ENCODE measurements at places on chromosomes 13 and 19.

DNA sequence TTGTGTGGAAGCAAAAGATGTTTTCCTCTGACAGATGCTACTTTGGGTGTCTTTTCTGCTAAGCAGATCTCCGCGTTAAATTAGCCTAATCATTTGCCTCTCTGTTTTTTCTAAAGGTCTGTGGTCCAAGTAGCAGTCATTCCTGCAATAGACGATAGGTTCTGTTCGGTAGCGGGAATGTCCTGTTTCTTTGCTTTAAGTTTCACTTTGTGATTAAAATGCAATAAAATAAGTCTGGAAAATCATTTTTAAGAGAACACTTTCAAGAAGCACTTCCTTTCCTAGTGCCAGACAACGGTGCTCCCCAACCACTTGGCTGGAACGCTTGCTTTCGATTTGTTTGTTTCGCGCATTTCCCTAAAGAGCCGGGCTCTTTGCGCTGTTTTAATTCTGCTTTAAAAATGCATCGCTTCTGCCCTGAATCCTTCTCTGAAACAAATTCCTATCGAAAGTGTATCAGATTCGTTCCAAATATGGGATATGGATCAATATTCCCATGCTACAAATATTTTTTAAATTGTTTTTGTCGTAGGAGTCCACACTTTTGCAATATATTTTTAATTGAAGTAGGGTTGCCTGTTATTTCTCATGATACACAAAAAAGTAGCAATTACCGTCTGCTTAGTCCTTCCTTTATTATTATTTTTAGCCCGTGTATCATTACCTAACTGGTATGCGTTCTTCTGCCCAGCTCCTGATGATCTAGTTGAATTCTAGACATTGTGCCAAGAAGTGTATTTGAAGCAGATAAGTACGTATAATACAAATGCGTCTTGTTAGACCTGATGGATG is 14.2 kb downstream of the ZIC2 start:
- DNase-seq, result no peak

GRCh38 chr13:76745261-76746200 is 140.7 kb downstream of the KCTD12 start:
- no peak for DNase-seq

DNA sequence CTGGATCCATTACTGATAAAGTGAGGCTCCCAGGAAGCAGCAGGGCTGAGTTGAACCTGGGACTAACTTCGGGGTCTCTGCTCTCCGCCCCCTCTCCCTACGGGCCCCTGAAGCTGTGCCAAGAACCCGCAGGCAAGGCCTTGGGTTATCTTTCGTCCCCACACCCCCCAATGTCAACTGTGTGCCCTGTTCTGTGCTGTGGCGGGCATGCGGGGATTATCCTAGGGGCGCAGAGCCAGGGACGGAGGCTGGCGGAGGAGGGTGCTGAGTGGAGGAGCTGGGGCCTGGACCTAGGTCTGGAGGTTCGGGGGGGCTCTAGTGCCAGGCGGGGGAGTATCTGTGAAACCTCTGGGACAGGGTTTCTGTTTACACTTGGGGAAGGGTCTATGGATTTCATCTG is 26.4 kb downstream of the RFX1 start:
- DNase-seq, result no peak

- DNase-seq, result no peak
Observed at GRCh38 chr13:67063036-67063435, 167.1 kb downstream of the PCDH9 start.

- DNase-seq, result no peak
Observed at GRCh38 chr13:37047846-37048245, 11.6 kb downstream of the SUPT20H start.

GRCh38 chr13:111392486-111392885 is 72.0 kb downstream of the TEX29 start:
- no peak for DNase-seq

GRCh38 chr13:113548778-113549621 is 35.6 kb upstream of the TFDP1 start:
- no peak for DNase-seq

DNA sequence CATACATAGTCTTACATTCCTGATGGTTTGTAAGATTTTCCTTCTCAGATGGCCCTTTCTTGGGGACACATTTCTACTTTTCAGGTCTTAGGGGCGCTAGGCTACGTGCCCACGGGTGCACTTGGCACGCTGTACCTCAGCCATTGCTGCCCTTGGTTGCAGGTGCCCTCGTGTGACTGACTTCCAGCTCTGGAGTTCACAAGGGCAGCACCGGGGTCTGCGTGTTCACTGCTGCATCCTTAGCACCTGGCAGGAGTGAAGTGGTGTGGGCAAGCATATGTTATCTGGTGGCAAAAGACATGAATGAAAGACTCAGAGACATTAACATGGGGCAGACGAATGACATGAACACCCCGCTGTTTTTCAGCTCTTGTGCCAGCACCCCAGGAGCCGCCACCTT is 13.3 kb upstream of the WDR88 start:
- DNase-seq, result no peak

GRCh38 chr13:97175041-97175440 is 47.1 kb upstream of the MBNL2 start:
- no peak for DNase-seq

GRCh38 chr19:51692468-51692867 is 662 bp upstream of the SPACA6 start:
- no peak for DNase-seq

DNA sequence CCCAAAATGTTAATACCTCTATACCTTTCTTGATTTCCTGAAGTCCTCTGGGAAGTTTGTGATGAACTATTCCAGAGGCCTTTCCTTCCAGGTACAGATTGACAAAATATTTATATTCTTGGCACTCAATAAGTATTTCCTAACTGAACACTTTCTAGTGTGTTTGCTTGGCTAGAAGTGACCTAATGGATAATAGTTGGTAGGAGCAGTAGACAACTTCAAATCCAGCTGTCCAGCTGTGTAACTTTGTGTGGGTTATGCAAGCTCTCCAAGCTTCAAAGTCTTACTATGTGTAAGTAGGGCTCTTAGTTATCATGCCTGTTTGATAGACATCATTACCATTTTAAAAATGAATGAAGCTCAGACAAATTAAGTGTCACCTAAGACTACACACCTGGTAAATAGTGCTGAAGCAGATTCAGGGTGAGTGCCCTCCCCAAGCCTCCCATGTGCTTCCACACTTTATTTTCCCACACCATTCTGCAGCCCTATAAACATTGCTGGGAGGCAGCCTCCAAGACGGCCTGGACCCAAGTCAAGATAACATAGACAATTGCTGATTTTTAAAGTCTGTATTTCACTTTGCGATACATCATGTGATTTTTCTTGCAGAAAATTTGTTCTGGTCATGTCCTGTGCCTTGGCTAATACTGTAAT is 196.6 kb downstream of the NALCN start:
- DNase-seq, result no peak

DNA sequence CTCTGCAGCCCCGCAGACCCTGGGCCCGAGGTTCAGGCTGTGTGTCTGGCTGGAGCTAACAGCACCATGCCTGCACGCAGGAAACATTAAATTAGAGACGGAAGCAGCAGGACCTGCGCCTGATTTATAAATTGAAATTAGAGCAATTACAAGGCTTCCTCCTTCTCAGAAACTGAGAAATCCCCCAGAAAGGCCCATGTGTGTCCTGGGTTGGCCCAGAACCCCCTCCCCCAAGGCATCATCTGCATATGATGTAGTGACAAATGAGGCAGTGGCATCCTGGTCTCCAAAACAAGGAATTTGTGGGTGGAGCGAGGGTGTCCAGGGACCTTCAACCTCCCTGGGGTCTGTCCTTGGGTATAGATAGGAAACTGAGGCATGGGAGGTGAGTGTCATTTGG is 27.2 kb upstream of the SEMA6B start:
- DNase-seq, result no peak

DNA sequence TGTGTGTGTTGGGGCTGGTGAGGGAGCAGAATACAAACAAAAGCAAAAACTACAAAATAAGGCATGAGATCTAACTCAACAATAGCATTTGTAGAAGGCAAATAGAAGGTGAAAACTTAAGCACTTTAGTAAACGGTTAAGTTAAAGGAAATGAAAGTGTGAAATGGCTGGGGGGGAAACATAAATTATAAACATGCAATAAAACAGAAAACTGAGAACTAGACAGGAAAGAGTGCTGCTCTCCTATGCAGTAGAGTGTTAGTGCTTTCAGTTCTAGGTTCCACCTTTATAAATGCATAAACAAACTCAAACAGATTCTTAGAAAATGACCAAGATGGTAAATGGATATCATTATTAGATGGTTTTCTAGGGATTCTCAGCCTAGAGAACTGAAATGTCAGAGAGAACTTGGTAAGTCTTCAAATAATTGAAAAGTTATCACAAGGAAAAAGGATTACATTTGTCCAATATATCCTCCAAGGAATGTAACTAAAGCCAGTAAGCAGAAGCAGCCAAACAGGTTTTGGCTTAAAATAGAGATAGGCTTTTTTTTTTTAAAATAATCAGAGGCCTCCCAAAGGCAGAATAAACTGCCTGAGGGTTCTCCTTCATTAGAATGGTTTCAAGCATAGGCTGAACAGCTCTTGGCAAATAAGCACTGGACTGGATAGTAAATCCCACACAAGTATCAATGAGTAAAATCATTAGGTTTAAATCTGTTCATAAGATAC is 23.3 kb downstream of the RBM26 start:
- no peak for DNase-seq

DNA sequence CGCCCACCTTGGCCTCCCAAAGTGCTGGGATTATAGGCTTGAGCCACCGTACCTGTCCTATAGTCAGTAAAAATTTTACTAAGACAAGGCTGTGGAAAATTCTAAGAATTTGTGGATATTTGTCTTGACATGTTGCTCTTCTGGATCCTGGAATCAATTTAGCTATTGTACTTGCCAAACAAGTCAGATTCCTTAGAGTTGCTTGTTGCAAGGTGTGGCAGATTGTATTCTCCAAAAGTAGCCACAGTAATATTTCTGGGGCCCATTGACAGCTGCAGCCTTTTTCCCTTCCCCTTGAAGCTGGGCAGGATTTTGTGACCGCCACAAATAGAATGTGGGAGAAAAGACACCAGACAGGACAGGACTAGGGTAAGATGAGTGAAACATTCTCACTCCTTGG is 98.8 kb upstream of the TMTC4 start:
- no peak for DNase-seq

DNA sequence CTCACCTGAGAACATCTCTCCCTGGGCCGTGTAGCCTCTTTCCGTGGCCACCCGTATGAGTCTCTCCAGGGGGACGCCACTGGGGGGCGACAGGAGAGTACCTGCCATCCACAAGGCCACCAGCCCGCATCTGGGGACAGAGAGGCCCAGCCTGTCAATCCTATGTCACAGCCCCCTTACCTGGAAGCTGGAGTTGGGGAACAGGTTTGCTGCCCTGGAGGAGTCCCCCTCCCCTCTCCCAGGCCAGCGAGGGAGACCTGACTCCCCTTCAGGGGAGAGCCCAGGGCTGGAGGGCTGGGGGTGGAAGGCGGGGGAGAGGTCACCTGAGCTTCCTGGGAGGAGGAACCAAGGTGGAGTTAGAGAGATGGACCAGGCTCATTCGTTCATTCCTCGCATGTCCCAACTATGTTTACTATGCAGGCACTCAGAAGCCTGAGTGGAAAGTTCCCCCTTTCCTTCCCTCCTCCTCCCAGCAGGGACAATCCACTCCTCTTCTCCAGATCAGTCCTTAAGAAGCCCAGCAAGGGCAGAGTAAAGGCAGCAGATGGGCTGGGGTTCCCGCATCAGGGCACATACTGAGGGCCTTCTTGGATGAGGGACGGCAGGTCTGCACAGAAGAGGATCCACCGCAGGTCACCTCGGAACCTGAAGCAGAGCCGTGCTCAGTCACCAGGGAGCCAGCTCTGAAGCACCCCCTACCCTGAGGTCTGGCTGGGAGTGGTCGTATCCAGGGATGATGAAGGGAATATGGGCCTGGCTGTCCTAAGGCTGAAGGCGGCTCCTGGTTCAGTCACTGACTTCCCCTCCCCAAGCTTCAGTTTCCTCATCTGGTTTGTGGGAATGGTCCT is 5.5 kb downstream of the ACTMAP start:
- no peak for DNase-seq

GRCh38 chr19:58181902-58182576 is 822 bp upstream of the ZNF274 start:
- DNase-seq, result no peak

- DNase-seq, result no peak
Observed at GRCh38 chr19:42281827-42282762, 13.0 kb downstream of the CIC start.

DNA sequence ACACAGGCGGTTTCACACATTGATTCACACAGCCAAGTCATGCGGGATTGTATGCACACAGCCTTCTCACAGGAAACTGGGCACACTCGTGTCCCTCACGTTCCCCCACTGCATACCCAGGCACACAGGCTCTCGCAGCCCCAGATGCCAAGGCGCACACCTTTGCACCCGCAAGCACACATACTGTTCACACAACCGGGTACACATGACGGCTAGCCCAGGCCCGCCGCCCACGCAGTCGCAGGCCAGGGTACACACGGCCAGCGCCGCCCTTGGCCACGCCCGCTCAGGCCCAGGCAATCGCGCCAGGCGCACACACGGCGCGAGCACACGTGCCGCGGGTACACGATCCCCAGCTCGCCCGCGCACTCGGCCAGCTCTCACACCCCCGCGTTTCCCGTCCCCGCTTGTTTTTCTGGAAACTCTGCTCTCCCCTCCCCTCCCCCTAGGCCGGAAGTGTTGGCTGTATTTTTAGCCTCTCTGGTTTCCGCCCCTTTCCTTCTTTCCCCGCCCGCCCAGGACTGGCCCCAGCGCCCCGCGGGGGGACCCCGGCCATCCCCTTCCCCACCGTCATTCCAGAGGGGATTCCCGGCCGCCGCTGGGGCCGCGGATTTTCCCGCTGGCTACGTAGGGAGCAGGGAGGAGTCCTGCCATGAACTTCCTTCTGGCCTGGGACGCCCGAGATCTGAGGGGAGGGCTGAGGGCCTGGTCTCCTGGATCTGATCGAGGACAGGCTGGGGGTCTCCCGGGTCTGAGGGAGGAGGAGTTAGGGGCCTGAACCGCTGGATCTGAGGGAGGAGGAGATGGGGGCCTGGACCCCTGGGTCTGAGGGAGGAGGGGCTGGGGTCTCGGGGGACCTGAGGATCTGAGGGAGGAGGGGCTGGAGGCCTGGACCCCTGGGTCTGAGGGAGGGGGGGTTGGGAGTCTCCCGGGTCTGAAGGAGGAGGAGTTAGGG is 4.0 kb upstream of the ZFP36 start:
- peak; percentile 84 for DNase-seq
